ENCODE measurements at places on chromosomes 3 and 15.

GRCh38 chr3:50525191-50525910 lies 21.9 kb upstream of the CACNA2D2 start:
- H3K4me3 ChIP-seq = no peak overlapping the region
- H3K36me3 ChIP-seq = no peaks in the 10 kb centered on the region
- no peaks in the 10 kb centered on the region for H3K4me1 ChIP-seq
- peaks cover 8% of the 10 kb centered on the region for H3K27me3 ChIP-seq
- no peak for DNase-seq
- no peak overlapping the region for H3K27ac ChIP-seq

DNA sequence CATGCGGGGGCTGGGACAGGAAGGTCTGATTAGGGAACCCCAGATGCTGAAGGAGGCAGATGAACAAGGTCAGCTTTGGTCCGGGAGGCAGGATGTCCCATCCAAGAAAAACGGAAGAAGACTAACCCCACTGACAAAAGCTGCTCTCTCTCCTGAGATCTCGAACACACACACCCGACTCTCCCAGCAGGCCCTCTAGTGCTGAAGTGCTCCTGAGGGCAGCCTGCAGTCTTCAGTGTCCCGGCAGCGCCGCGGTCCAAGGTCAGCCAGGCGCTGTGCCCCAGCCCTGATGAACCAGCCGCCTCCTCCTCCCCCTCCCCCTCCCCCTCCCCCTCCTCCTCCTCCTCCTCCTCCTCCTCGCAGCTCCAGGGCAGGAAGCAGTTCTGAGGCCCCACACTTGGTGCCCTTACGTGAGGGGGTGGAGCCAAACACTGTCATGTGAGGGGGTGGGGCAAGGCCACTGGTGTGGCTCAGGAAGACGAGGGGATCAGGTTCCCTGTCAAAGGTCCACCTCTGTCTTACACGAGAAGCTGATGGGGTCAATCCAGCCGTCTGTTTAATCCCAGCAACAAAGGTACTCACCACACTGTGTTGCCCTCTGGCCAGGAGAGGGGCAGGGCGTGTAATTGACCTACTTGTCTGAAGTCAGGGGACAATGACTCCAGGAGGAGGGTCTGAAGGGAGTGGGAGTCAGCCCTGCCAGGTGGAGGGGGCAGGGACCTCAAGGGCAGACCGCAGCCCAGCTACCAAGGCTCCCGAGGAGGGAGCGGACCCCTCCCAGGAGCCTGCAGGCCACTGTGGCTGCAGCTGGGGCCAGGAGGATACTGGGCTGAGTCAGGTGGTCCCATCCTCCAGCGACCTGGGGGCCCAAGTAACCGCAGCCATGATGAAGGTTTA lies 34.3 kb downstream of the PRR23E start:
- H3K27ac ChIP-seq = no peak overlapping the region
- H3K36me3 ChIP-seq = no peaks in the 10 kb centered on the region
- DNase-seq = no peak
- H3K4me1 ChIP-seq = no peaks in the 10 kb centered on the region

GRCh38 chr3:61371123-61371522 lies 119.9 kb upstream of the FHIT start:
- no peak for DNase-seq
- no peaks in the 10 kb centered on the region for H3K36me3 ChIP-seq
- no peaks in the 10 kb centered on the region for H3K27me3 ChIP-seq
- no peak overlapping the region for H3K4me3 ChIP-seq
- H3K4me1 ChIP-seq = no peaks in the 10 kb centered on the region

DNA sequence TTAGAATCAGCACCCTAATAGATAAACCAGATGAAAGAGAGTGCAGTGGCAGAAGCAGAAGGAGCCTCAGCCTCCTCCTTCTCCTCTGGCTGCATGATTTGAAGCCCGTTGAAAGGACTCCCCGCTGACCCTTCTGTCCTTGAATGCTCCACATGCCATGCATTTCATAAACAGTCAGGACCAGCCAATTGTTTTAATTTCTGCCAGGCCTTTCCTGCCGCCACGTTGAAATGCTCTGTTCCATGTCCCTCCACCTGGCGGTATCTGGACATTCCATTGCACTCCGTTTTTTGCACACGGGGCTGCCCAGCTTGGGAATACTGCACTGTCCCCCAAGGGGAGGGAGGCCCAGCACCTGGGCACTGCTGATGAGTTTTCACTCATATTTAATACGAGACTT lies 35.2 kb upstream of the GLCE start:
- H3K36me3 ChIP-seq = no peaks in the 10 kb centered on the region
- no peaks in the 10 kb centered on the region for H3K27me3 ChIP-seq
- peaks cover 9% of the 10 kb centered on the region for H3K4me1 ChIP-seq
- H3K4me3 ChIP-seq = no peak overlapping the region

DNA sequence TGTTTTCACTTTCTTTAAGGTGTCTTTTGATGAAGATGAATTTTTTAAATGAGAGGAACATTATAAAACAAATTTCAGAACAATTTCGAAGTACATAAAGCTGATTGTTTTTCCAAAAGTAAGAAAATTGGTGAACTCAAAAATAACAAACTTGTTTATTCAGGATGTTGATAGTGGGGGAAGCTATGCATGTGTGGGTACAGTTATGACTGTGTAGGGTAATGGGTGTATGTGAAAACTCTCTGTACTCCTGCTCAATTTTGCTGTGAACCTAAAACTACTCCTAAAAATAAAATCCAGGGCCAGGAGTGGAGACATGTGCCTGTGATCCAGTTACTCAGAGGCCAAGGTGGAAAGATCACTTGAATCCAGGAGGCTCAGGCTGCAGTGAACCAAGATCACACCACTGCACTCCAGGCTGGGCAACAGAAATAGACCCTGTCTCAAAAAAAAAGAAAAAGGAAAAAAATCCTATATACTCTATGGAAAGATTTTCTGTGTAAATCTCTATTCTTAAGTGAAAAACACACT lies 37.2 kb downstream of the PIK3CB start:
- no peaks in the 10 kb centered on the region for H3K27me3 ChIP-seq
- no peaks in the 10 kb centered on the region for H3K4me1 ChIP-seq
- DNase-seq = no peak

DNA sequence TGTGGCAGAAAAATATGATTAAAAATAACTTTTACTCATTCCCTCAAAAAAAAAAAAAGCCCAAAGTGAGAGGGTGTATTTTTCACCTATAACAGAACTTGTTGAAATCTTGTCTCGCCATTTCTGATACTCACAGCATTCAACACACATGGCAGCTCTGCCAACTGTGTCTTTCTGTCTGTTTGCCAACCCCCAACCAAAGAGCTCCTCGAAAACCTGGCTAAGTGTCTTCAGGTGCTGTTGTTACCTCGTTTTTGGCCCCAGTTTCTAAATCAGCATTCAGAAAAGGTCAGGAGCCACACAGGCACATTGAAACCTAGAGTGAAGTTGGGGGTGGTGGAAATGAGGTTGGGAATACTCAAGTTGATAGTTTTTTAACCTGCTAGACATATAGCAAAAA lies 123.5 kb downstream of the TMEM108 start:
- no peak for DNase-seq
- H3K36me3 ChIP-seq = no peaks in the 10 kb centered on the region
- no peaks in the 10 kb centered on the region for H3K4me1 ChIP-seq
- H3K27me3 ChIP-seq = no peaks in the 10 kb centered on the region
- no peak overlapping the region for H3K27ac ChIP-seq

Data from transverse colon (tissue), 4 donors.